Activated CD4-positive, CD25-positive, alpha-beta regulatory T cell treated with anti-CD3 and anti-CD28 coated beads, Interleukin-2, amount 50 U/mL, for 16 hours (primary cell): ENCODE measurements at places on chromosomes 4 and X.

DNA sequence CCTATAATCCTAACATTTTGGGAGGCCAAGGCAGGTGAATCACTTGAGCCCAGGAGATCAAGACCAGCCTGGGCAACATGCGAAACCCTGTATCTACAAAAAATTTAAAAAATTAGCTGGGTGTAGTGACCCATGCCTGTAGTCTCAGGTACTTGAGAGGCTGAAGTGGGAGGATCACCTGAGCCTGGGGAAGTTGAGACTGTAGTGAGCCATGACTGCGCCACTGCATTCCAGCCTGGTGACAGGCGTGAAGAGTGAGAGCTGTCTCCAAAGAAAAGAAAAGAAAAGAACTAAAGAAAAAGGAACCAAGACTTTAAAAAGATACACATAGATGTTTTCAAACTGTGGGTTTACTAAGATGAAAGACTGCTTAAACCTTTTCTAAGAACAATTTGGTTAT, 129.0 kb downstream of the SPCS3 start:
- DNase-seq = no peak

DNA sequence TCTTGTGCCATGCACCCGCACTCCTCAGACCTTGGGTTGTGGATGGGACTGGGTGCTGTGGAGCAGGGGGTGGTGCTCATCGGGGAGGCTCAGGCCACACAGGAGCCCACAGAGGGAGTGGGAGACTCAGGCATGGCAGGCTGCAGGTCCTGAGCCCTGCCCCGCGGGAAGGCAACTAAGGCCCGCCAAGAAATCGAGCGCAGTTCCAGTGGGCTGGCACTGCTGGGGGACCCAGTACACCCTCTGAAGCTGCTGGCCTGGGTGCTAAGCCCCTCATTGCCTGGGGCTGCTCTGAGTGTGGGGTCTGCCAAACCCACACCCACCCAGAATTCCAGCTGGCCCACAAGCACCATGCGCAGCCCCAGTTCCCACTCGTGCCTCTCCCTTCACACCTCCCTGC, 450.5 kb upstream of the FGF16 start:
- DNase-seq = no peak

- DNase-seq = no peak
These were observed 33.6 kb upstream of the JADE1 start for GRCh38 chr4:128775916-128776315.

DNA sequence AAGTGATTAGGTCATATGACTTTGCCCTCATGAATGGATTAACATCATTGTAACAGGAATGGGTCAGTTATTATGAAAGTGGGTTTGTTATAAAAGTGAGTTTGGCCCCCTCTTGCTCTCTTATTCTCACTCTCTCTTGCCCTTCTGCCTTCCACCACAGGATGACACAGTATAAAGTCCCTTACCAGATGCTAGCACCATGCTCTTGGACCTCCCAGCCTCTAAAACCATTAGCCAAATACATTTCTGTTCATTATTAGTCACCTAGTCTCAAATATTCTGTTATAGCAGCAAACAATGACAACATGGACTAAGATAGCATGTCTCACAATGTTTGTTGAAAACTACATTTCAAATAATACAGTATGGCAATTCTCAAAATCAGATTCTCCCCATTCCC, 59.7 kb downstream of the RWDD4 start:
- no peak for DNase-seq

DNA sequence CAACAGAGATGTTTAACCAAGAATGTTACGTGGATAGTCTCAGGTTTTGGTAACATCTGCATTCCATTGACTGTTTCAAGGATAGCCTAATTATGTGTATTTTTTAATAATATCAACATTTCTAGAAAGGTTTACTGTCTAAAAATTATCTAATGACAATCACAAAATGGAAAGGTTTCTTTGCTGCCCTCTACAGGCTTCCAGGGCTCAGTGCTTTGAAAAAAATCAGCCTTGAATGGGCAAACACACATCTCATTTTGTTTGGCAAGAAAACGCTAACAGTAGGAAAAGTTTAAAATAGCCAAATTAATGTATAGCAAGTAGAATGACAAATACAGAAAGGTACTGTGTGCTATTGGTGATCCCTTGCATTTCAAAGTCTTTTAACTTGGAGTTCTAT, 223.4 kb upstream of the PRPS2 start:
- no peak for DNase-seq

- DNase-seq = no peak
These were observed 36.0 kb downstream of the PLAC1 start for GRCh38 chrX:134622056-134622812.

GRCh38 chr4:123747016-123747415, 350.4 kb downstream of the SPRY1 start:
- no peak for DNase-seq

GRCh38 chrX:134315866-134316265, 78.9 kb downstream of the CCDC160 start:
- no peak for DNase-seq

DNA sequence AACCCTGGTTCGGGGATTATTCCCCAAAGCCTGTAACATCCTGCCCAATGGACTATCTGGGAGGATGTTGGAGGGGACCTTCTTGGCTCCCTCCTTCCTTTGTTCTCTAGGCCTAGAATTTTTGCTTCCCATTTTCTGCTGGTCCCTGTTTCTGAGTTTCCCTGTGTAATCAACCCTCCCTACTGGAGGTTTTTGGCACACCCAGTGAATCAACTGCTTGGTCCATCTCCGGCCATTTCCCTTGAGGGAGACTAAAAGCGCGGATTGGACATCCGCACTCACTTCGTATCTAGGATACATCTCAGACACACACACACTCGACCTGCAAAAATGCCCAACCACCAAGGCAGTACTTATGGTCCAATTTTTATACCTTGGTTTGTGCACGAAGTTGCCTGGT, 108.2 kb upstream of the MAGEE2 start:
- DNase-seq = no peak

- no peak for DNase-seq
These were observed 39.2 kb downstream of the TRIM2 start for GRCh38 chr4:153243468-153243867.

GRCh38 chr4:77765720-77766119, 53.4 kb downstream of the CNOT6L start:
- no peak for DNase-seq
